ENCODE measurements at places on chromosomes 11 and 22. TPM values are rescaled to one million over a fixed set of nuclear protein-coding genes. Genes with fewer than 3 reads are reported as not detected.

The PRG3 gene
- total RNA-seq = not detected

The UPB1 gene
- total RNA-seq = 0.41 TPM

The MS4A14 gene
- not detected for total RNA-seq

The MUC6 gene
- not detected for total RNA-seq

The POU2AF2 gene
- total RNA-seq = not detected

The GGT5 gene
- 0.41 TPM for total RNA-seq

The OR52E8 gene
- total RNA-seq = not detected

The APOC3 gene
- total RNA-seq = not detected

The ELP4 gene
- total RNA-seq = 22.4 TPM

The GLYATL1B gene
- total RNA-seq = not detected

The SPTBN2 gene
- 170 TPM for total RNA-seq

The TIGD3 gene
- 5.3 TPM for total RNA-seq

The OR5B21 gene
- not detected for total RNA-seq

The NADSYN1 gene
- 20.0 TPM for total RNA-seq

The DNAJB7 gene
- not detected for total RNA-seq
